ENCODE measurements at places on chromosomes 2 and 18. TPM values are rescaled to one million over a fixed set of nuclear protein-coding genes. Genes with fewer than 3 reads are reported as not detected.

GRCh38 chr2:172878260-172878659 is 142.6 kb downstream of the RAPGEF4 start:
- no peak for DNase-seq

GRCh38 chr2:24482251-24482971 is 8.6 kb upstream of the NCOA1 start:
- no peak for DNase-seq

Gene SPAG16
- total RNA-seq, result 11.7 TPM

- DNase-seq, result no peak
Measured at GRCh38 chr2:56292951-56293350, 109.2 kb downstream of the CCDC85A start.

Gene SLC30A3
- total RNA-seq, result 0.32 TPM

DNA sequence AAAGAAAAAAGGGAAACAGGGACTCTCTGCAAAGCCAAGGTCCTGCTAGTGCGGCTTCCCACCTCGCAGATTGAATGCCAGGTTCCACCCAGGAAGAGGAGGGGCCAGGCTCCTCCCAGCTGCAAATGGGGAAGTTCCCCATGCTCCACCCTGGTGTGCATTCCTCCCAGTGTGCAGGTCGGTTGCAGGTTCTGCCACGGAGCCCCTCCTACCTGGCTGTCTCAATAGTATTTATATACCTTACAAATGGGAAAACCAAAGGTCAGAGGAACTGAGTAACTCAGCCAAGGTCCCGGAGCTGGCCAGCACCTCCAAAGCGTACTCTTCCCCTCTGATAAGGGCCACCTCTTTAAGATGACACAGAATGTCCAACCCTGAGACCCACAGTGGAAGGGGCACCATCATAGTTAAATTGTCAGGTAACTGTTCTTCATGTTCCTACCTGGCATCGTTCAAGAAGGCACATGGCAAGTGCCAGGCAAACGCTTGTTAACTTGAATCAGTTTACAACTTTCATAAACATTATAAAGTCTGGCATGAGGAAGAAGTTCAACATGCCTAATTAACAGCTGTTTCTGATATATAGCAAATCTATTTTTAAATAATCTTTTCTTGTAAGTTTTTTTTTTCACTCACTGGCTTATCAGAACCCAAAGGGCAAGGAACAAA is 35.5 kb downstream of the POU3F3 start:
- no peak for DNase-seq

GRCh38 chr2:9076210-9076609 is 72.7 kb upstream of the MBOAT2 start:
- no peak for DNase-seq

Gene DOCK10
- 191 TPM for total RNA-seq

- no peak for DNase-seq
Measured at GRCh38 chr18:8942021-8942908, 160.2 kb upstream of the NDUFV2 start.

Gene CEBPZ
- total RNA-seq, result 69.2 TPM

Gene RTKN
- 1.2 TPM for total RNA-seq

DNA sequence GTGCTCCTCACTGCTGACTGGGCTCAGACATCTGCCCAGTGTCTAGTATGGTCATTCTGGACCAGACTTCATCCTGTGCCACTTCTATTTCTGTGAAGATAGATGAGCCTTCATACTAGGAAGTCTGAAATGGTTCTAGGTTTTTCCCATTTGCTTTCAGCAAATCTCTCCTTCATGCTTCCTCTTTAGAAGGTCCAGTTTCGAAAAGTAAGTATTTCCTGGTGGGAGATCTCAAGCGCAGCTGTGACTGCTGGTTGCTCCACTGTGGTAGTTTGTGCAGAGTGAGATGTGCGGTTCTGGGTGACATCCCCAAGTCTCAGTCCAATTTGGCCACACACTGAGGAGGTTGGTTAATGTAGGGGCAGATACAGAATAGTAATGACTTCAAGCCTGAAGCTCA is 14.4 kb downstream of the IL36B start:
- no peak for DNase-seq

DNA sequence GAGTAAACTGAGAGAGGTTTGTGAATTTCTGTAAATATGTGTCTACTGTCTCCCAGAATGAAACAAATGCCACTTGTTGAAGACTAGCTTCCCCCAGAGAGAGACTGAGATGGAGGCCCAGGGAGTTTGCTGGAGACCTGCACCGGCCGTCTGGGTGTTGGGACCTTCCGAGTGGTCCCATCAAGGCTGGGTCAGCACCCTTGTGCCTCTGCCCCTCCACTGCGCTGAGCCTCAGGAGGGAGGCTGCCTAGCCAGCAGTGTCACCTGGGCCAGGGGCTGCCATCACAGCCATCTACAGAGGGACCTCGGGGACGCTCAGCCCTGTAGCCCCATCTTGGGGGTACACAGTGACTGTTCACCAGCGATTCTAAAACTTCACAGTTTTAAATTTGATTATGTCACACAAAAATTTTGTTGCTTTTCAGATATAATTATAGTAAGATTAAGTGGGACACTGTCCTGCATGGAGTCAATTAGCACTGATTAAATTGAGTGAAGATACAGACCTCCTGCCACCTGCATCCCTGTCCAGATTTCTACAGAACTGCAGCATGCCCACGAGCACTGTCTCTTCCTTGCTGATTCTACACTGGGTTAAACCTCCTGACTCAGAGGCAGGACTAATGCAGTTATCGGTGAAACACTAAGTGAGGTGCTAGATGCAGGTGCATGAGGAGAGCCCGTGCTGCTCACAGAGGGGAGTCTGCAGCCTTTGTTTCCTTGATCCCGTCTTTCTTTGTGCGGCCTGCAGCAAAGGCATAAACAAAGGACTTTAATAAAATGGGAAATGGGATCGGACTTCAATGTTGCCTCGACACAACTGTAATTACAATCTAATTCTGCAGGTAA is 50.5 kb downstream of the TMEM18 start:
- DNase-seq, result no peak

GRCh38 chr2:201828220-201828619 is 21.9 kb downstream of the CDK15 start:
- no peak for DNase-seq

- DNase-seq, result no peak
Measured at GRCh38 chr2:42979416-42979869, 187.1 kb upstream of the HAAO start.

- no peak for DNase-seq
Measured at GRCh38 chr2:231634951-231635875, 42.5 kb downstream of the TEX44 start.

DNA sequence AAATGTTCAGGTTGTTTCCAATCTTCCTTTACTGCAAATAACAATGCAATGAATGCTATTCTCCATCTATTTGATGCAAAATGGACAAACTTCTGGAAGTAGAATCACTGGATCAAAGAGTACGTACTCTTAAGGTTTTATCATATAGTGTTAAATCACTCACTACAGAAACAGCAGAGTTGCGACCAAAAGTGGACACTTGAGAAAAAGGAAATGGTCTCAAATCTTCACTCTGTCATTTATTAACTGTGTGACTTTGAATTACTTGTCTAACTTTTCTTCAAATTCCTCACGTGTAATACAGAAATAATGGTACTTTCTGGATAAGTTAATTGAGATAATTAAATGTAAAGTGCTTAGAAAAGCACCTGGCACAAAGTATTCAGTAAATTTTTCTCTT is 78.1 kb downstream of the CERKL start:
- no peak for DNase-seq

- DNase-seq, result no peak
Measured at GRCh38 chr2:176409671-176410070, 140.4 kb downstream of the MTX2 start.

Measured in activated CD8-positive, alpha-beta T cell treated with anti-CD3 and anti-CD28 coated beads for 36 hours (primary cell).